Umbilical cord (tissue), 2 donors: ENCODE measurements at places on chromosomes 12 and 14. TPM values are rescaled to one million over a fixed set of nuclear protein-coding genes. Genes with fewer than 3 reads are reported as not detected.

- no peak for DNase-seq
These were observed 20.4 kb upstream of the NID2 start for GRCh38 chr14:52089218-52089617.

GRCh38 chr14:37623426-37623951 is 28.1 kb downstream of the TTC6 start:
- no peak for DNase-seq

- no peak for DNase-seq
These were observed 19.1 kb upstream of the MAPKAPK5 start for GRCh38 chr12:111822886-111823285.

DNA sequence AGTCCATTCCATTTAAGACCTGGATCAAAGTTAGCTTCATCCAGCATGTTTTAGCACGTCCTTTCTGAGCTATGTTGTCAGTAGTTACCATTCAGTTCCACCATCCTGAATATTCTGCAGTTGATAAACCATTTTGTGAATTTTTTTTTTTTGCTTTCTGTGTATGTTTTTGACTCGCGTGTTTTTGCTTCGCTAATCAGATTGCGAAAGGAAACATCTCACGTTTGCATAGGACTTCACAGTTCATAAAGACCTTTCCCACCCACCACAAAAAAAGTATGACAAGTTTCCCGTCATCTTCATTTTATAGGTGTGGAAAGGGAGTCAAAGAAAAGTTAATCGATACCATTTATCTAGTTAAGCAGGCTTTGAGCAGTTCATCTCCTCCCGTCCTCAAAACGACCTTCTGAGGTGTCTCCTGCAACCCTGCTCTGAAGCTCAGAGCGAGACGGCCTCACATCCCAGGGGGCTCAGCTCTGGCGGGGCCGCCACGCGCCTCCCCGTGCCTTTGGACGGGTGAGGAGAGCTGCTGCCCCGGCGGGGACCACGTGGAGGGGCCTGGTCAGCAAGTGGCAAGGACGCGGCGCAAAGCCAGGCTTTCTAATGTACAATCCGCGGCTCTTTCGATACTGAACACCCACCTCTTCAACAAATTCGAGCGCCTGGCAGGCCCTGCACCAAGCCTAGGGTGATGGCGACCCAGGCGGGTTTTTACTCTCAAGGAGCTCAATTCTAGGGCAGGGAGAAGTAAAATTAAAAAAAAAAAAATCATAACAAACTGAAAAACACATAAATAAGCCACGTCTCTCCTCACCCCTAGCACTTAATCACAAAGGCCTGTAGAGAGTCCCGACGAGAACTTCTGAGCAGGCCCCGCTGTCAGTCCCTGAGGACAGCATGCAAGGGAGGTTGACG is 988 bp upstream of the TMEM263 start:
- no peak for DNase-seq

DNA sequence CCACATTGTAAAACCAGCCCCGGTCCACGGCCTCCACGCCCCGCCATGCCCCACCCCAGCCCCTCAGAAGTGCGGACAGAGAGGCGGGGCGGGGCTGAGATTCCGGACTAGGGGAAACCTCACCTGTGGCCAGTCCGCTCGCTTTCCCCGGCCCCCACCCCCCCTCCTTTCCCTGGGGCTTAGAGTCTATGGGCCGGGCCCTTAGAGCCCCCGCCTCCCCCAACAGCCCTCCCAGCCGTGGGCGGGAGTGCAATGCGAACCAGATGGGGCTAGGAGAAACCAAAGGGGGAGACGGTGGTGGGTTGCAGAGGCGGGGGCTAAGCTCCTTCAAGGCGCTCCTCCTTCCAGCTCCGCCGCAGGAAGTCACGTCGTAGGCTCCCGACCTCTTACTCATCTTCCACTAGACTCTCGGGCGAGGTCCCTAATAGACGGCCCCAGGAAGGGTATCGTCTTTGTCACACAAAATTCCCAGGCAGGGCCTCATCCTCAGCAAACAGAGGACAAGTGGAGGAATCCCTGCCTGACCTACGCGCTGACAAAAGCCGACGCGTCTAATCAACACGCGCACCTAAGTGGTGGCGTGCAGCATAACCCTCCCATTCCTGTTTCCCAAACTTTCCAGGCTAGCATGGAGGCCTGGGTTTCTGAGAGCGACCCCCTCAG is 1.1 kb upstream of the NAB2 start:
- DNase-seq = peak; percentile 99

GRCh38 chr14:106850913-106851825 is 1324.8 kb downstream of the TMEM121 start:
- no peak for DNase-seq

GRCh38 chr12:13161172-13161571 is 35.4 kb upstream of the EMP1 start:
- no peak for DNase-seq

GRCh38 chr14:33026850-33027430 is 88.3 kb downstream of the NPAS3 start:
- DNase-seq = peak; percentile 5

DNA sequence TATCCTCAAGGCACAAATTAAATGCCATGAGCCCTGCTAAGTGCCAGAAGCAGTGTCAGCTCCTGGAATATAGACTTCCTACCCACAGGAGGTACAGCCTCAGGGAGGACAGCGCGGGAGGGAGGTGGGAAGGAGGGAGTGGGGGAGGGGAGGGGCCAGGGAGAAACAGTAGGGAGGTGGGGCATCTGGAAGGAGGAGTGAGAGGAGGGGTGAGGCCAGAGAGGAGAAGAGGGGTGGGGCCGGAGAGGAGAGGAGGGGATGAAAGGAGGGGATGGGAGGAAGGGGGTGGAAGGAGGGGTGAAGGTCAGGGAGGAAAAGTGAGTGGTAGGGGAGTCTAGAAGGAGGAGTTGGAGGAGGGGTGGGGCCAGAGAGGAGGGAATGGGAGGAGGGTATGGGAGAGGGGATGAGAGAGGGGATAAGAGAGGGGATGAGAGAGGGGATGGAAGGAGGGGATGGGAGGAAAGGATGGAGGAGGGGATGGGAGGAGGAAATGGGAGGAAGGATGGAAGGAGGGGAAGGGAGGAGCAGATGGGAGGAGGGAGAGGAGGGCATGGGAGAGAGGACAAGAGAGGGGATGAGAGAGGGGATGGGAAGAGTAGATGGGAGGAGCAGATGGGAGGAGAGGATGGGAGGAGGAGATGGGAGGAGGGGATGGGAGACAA is 9.2 kb upstream of the CCDC197 start:
- DNase-seq = no peak

DNA sequence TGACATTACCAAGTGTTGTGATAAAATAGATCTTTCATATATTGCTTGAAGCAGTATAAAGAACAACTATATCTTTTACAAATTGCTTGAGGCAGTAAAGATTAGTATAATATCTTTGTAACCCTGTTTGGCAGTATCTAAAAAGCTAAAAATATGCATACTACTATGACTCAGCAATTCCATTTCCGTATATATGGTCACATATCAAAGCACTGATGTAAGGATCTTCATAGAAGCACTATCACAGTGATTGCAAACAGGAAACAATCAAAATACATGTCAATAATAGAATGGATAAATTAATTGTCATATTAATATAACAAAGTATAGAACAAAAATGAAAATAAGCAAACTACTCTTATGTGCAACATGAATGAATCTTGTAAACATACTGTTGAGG is 158.4 kb upstream of the IGF1 start:
- no peak for DNase-seq

DNA sequence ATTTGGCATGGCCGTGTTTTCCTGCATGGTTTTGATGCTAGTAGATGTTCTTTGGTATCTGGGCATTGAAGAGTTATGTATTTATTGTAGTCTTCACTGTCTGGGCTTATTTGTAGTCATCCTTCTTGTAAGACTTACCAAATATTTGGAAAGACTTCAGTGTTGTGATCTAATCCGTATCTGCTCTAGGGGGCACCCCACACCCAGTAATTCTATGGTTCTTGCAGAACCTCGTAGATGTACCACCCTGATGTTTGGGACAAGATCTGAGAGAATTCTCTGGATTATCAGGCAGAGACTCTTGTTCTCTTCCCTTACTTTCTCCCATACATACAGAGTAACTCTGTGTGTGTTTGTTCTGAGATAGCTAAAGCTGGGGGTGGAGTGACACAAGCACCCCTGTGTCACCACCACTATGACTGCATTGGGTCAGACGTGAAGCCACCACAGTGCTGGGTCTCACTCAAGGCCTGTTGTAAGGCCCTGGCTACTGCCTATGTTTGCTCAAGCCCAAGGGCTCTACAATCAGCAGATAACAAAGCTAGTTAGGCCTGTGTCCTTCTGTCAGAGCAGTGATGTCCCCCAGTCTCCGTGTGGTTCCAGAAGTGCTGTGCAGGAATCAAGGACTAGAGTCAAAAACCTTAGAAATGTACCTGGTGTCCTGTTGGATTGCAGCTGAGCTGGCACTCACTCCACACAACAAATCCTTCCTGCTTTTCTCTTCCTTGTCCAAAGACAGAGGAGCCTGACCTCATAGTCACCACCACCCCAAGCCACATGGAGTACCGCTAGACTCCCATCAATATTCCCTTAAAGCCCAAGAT is 9.6 kb downstream of the RDH16 start:
- DNase-seq = no peak

The ACOT4 gene
- total RNA-seq = 4.3 TPM

The ZNF268 gene
- total RNA-seq = 43.3 TPM

The PLA2G1B gene
- not detected for total RNA-seq

The ANKRD33 gene
- total RNA-seq = 2.9 TPM

The TBX3 gene
- total RNA-seq = 8.2 TPM

The AQP5 gene
- 7.2 TPM for total RNA-seq

The PAH gene
- total RNA-seq = 2.2 TPM
